ENCODE measurements at places on chromosomes 3 and 15.

DNA sequence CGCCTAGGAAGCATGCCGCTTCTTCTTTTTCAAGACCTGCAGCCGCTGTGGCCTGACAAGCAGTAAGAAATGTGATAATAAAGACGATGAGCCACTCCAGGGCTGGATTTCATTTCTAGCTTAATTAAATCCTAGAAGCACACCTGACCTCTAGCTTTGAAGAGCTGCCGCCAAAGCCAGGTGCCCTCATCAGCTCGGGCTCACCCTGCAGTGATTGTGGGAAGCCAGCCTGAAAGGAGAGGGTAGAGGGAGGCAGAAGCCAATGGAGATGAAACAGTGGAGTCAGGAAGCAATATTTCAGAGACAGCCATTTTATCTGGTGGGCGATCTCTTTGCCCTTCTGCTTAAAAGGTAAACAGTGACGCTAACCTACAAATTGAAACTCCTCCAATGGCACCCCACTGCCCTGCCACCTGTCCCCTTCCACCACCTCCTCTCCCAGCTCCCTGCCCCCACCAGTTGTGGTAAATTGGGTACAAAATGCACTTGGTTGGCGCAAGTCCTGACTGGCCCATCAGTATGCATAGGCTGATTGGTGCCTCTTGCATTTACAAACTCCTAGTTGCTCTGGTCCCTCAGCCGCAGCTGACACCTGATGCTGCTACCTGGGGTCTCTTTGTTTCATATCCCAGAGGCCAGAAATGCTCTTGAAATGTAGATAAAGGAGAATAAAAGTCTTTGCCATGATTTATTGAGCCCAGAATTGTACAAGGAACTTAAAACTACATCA is 385.3 kb downstream of the PDCD6IP start:
- no peak for DNase-seq

GRCh38 chr3:101311676-101312075 is 8.7 kb downstream of the IMPG2 start:
- no peak for DNase-seq

GRCh38 chr3:70880421-70880820 is 568.0 kb upstream of the MDFIC2 start:
- no peak for DNase-seq

GRCh38 chr15:84575493-84575892 is 25.3 kb upstream of the ZSCAN2 start:
- no peak for DNase-seq

- no peak for DNase-seq
Observed at GRCh38 chr3:177420651-177421480, 223.6 kb upstream of the TBL1XR1 start.

DNA sequence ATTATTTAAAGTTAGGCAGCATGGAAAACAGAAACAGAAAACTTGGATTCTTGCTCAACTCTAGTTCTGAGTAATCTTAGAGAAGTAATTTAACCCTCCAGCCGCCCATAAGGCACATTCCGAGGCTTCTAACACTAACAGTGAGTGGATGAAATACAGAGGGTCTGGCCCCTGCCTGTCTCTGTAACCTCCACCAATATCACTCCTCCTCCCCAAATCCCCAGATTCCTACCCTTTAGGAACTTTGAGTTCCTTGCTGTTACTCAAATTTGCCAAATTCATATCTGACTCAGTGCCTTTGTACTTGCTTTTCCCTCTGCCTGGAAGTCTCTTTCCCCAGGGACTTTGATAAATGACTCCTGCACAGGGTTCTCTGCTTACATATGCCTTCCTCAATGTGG is 112.5 kb upstream of the TGFBR2 start:
- no peak for DNase-seq

DNA sequence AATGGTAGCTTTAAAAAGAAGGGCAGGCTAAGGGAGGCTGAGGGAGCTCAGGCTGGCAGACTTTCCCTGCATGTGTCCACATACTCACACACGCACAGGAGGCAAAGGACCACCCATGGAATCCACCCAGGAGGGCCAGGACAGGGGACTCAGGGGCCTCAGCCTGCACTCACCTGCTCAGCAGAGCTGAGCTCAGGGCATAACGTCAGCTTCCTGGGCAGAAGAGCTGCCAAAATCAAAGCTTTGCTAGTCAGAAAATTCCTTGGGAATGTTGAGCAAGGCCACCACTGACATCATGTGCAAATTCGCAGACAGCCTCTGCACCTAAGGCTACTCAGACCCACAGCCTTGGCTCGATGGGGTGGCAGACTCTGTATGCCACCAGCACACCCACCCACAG is 16.4 kb upstream of the ALAS1 start:
- DNase-seq = no peak

- DNase-seq = no peak
Observed at GRCh38 chr3:14730703-14731382, 55.9 kb downstream of the C3orf20 start.

DNA sequence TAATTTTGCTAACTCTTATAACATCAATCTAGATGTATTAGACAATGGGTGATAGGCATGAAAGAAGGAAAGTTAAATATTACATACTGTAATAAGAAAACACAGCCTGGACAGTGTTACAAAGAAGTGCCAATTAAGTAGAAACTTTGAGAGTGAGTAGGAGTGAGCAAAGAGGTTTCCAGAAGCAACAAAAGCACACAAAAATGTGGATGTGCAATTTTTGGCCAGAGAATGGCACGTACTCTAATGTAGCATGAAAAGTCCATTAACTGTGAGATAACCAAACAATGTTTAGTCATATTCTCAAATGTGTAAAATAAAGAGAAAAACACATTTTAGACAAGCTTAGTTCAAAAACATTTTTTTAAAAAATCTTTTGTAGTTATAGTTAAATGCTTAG is 567.3 kb downstream of the ROBO1 start:
- DNase-seq = no peak

DNA sequence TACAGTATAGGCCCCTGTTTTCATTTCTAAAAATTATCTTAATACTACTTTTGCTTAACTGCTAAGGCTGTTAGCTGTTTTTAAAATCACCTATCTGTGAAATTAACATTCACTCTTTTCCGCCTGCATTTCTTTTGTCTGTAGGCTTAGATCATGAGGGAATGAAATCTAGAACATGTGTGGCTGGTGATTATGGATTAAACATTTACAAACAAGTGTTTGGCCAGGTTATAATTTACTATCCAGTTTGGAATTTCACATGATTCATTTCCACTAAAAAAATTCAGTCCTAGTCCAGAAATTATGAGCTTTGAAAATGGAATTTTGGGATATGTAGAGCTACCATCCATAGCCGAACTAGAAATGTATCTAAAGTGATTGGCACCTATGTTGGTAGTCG is 39.1 kb downstream of the GOLM2 start:
- DNase-seq = no peak

GRCh38 chr3:72618739-72619138 is 229.5 kb downstream of the SHQ1 start:
- no peak for DNase-seq

DNA sequence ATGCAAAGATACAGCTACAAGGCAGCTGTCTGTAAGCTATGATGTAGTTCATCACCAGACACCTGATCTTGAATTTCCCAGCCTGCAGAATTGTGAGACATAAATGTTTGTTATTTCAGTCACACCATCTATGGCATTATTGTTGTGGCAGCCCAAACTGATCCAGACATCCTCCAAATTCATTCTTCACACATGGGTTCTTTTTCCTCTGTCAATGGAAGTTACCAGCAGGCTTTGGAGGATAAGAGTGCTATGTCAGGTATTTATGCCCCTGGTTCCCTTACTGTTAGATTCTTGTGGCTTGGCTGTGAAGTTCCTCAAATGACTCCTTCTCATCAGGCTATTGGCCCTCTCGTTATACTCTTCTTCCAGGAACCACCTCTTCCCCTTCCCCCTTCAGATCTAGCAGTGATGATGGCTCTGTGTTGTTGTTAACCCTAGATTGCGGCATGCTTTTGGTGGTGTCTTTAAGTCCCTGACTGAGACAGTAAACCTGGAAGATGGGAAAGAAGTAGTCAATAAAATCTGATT is 91.0 kb upstream of the CHMP2B start:
- DNase-seq = no peak

GRCh38 chr3:155572085-155572484 is 172.8 kb downstream of the PLCH1 start:
- no peak for DNase-seq

DNA sequence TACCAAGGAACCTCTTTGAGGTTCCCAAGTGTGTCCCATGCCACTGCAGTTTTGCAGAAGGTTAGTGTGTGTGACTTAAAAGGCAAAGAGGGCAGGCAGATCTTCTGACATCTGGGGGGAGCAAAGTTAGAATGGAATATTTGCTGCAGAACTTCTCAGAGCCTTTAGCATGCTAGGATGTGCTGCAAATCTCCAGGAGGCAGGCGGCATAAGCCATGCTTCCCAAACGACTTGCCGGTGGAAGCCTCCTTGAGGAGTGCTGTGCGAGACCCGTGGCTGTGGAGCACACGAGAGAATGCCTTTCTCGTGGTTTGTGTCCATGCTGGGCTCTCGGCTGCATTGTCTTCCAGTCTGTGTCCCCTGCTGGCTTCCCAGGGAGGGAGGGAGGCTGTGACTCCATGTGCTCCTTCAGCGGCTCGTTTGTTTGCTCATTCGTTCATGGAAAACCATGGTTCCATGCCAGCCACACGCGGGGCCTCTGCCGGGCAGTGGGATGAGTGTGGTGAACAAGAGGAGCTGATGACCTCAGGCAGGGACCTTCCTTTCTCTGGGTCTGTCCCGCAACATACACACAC is 13.8 kb downstream of the HDAC11 start:
- DNase-seq = no peak

DNA sequence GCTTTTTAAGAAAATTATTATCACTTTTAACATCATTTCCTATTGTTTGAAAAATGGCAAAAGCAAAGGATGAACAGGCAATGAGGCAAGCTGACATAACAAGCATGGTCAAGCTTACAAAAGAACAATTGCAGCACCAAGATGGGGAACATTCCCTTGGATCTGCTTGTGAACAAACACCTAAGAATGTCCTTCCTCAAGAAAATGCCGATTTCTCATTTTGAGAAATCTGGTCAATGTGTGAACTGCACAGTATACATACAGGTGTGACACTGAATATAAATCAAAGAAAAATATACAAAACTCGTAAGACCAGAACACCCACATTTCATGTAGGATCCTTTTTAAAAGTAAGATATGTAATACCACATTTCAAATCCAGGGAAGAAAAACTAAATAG is 58.9 kb downstream of the LRRFIP2 start:
- no peak for DNase-seq

GRCh38 chr3:56145410-56145809 is 322.9 kb downstream of the ERC2 start:
- DNase-seq = no peak

DNA sequence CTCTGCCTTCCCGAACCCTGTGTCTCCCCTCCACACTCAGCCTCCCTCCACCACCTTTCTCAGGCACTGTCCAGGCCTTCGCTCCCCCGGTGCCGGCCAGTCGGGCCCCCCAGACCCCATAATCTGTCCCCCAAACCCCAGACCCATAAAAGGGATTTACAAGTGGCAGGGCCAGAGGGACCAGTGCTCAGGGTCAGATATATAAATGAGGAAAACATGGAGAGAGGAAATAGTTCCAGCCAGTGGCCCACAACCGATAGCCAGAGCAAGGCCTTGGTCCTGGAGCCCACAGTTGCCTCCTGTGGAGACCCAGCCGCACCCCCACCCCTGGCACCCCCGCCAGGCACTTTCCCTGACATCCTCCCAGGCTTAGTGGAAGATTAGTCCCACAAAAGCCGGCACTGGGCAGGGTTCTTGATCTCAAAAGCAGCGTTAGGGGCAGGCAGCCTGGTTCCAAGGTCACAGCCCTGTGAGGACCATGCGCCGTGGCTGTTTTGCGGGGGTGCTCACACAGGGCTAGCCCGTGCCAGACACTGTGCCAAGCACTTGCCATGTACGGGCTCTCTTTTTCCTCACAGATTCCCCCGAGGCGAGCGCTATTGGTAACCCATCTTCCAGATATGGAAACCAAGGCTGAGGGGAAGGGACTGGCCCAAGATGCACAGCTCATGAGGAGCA is 1.1 kb upstream of the PLXND1 start:
- DNase-seq = no peak

GRCh38 chr3:37096288-37096687 is 78.1 kb downstream of the LRRFIP2 start:
- DNase-seq = no peak

GRCh38 chr3:188440340-188440972 is 286.5 kb downstream of the LPP start:
- no peak for DNase-seq

- DNase-seq = no peak
Observed at GRCh38 chr15:82851981-82852511, 42.6 kb downstream of the WHAMM start.

- peak; percentile 66 for DNase-seq
Observed at GRCh38 chr15:38683382-38684242, 119.0 kb upstream of the RASGRP1 start.

DNA sequence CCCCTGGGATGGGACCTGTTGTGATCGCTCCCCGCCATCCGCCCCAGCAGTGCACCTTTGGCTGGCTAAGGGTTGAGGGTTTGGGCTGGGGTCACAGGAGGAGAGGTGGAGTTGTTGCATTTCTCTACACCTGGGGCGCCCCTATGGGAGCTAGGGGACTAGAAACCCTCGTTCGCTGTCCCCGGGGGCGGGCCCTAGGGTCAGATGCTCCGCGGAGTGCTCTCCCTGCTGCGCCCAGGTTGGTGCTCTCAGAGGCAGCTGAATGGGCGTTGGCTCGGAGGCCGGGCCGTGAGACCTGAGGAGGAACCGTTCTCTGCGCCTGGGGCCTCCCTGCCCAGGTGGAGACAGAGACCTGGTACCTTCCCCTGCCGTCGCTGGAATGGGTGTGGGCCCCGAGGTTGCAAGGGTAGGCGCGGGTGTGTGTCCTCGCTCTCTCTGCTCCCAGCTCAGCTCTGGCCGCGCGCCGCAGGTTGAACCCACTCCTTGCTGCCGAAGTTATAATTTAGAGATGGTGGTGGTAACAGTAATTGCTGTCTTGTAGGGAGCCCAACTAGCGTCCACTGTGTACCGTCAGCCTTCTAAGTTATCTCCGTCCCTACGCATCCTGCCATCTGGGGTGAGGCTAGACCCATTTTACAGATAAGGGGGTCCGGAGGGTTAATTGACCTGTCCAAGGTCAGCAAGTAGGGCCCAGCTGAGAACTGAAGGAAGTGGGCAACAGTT is 965 bp downstream of the FLNB start:
- DNase-seq = no peak

- no peak for DNase-seq
Observed at GRCh38 chr15:51356147-51356546, 14.7 kb downstream of the GLDN start.

DNA sequence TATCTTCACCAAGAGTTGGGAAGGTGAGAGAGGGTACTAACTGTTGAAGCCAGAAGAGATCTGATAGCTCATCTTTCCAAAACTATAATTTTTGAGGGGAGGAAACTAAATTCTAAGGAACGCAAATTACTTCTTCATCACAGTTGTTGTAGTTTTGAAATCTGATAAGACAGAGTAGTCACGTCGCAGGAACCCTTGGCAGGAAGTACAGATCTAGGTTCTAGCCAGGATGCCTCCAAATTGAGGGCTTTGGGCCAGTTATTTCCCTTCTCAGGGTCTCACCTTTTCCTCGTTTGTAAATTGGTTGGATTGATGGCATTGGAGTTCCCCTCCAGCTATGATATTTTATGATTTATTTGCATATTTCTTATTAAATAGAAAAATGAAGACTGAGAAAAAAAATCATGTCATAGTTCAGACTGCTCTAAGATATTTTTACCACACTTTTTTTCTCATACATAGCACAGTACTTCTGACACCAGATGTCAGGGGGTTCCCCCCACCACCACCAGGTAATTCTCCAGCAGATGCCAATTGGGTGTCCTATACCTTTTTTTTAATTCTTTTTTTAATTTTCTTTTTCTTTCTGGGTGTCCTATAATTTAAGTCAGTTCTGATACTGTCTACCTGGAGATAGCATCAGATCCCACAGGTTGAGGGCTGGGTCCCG is 32.3 kb upstream of the APH1B start:
- DNase-seq = no peak
